ENCODE measurements at places on chromosomes 6 and 20.

GRCh38 chr6:142799639-142800038, 145.3 kb downstream of the HIVEP2 start:
- no peak for DNase-seq

GRCh38 chr6:64850121-64850520, 856.9 kb downstream of the EYS start:
- no peak for DNase-seq

GRCh38 chr6:36962874-36963273, 8.3 kb downstream of the PI16 start:
- DNase-seq = peak; percentile 36

DNA sequence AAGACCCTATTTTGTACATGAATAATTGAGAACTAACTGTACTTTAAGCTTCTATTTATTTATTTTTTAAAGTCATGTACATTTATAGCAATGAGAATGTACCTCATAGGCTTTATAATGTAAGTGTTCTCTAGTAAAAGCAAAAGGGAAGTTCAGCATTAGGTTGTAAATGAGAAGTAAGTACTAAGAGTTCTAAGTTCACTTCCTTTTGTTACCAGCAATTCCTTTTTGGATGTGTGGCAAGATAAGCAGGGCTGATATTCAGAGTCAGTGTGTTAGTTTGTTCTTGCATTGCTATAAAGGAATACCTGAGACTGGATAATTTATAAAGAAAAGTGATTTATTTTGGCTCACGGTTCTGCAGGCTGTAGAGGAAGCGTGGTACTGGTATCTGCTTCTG, 54.0 kb upstream of the CCN2 start:
- no peak for DNase-seq

DNA sequence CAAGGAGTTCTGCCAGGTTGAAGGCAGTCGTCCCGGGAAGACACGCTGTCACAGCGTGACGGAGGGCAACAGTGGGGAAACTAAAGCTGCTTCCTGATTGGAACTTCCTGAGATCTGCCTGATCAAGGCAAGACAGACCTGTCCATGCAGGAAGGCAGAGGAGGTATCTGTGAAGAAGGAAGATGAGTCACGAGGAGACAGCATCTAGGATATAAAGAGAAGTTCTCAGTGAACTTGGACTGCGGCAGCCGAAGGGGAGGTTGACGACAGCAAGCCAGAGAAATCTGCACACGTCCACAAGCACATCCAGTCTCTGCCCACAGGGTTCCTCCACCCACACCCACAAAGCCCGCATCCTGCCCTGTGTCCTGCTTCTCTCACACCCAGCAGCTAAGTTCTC, 38.6 kb downstream of the PREP start:
- no peak for DNase-seq

DNA sequence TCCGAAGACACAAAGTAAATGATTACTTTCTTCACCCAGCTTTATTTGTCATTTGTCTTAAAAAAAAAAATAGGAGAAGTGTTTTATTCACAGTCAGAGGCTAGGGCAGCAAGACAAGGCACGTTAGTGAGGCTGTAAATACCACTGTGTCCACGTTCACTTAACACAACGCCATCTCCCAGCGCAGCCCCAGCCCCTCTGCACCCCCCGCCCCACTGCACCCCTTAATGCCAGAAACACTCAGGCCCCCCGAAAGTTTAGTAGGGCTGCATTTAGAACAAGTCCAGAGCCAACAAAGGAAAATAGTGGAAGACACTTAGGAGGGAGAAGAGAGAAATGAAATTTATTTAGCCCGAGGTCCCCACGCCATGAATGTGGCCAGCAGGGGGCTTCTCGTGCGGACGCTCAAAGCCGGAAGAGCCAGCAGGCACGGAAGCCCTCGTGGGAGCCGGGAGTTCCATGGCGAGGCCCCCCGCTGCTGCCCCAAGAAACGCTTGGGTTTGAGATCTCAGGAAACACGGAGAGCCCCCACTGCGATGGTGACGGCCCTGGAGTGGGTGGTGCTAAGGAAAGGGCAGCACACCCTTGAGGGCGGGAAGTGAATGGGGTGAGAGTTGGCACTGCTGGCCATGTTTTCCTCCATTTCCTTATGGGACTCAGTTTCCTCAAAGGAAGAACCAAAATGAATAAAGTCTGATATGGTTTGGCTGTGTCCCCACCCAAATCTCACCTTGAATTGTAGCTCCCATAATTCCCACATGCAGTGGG, 50.2 kb downstream of the IYD start:
- DNase-seq = no peak

GRCh38 chr6:77425671-77426070, 37.6 kb downstream of the HTR1B start:
- DNase-seq = no peak

Data from stimulated activated CD8-positive, alpha-beta memory T cell treated with anti-CD3 and anti-CD28 coated beads, Interleukin-15, amount 100 ng/mL, for 4 hours (primary cell).